Endodermal cell (in vitro differentiated cells): ENCODE measurements at places on chromosomes 2 and 18.

GRCh38 chr2:59462422-59463197 lies 1090.8 kb downstream of the BCL11A start:
- peak; percentile 54 for DNase-seq

DNA sequence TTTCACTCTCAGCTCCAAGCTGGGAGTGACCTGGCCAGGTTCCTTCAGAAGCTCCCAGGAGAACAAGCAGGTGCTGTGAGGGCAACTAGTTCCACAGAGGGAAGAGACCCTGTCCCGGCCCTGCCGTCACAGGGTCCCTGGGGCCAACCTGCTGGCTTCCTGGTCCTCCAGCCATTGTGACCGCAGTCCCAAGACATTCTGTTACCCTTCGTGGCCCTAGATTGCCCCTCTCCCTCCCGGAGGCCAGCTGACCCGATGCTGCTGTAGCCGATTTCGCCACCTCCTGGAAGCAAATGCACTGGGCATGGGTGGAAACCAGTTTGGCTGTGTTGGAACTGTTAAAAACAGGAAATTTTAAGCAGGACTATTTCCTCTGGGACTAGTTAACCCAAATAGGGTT lies 55.4 kb downstream of the EPAS1 start:
- DNase-seq = no peak

GRCh38 chr2:30931841-30932407 lies 124.7 kb upstream of the CAPN13 start:
- DNase-seq = no peak

GRCh38 chr18:56380685-56381084 lies 257.7 kb downstream of the TXNL1 start:
- DNase-seq = no peak

GRCh38 chr2:168244318-168244717 lies 3.1 kb downstream of the STK39 start:
- no peak for DNase-seq

GRCh38 chr2:20560891-20561636 lies 89.8 kb downstream of the HS1BP3 start:
- peak; percentile 50 for DNase-seq
